ENCODE measurements at places on chromosomes 5 and 9.

DNA sequence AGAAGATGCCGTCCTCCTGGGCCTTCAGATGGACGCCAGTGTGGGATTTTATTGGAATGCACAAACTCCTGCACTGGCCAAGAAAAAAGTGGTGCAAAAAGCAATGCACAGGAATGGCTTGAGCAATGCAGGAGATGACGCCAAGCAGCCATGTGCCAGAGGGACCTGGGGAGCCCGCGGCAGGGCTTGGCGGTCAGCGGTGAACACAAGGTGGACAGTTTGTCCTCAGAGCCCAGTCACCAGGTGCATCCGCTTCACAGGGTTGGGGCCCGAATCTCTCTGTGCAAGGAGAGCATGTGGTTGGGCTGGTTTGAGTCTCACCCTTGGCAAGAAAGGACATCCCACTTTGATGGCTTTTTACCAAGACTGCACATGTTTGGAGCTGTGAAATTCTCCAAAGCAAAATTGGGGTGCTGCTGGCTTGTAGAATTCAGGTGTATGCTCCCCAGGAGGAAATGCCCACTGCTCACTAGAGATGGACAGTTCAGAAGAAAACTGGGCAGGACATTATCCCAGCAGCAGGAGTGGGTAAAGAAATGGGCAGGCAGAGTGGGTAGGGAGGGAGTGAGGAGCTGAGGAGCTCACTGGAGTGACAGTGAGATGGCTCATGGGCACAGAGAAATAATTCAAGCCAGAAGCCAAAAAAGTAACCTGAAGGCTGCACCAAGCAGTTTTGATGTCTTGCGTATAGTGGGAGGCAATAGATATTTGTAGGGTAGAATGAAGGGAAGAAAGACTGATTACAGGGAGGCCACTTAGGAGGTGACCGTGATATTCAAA, 463.9 kb downstream of the MTRR start:
- DNase-seq, result no peak

DNA sequence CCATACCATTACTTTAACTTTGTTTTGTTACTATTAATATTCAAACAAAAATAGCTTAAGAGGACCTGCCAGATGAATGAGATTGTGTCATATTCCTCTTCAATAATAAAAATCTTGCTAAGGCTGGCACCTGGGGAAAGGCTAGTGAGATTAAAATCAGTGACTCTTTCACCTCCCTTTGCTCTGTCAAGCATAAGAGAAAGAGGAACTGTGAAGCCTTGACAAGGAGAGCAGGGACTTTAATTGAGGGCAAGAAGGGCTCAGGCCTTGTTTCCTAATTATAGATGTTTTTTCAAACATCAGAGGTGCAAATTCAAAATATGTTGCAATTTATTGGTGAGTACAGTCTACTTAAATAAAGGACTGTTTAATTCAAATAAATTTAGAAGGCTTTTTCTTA, 91.7 kb downstream of the SPATA31D1 start:
- DNase-seq, result no peak

DNA sequence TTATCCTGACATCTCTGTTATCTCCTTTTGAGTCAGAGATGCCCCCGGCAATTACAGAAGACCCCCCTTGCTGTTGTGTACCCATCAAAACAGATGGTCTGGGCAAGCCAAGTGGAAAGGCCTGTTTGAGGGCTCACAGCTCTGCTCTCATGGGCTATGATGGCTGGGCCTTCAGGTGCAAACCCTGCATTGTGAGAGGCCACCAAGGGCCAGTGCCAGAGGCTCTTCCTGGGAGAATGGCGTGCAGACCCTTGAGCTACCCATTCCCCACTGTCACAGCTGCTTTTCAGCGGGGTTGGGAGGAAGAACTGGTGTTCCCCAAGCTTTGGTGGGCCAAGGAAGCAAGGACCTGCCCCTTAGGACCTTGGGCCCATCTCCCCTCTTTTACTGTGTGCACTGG, 174.7 kb upstream of the PPP1R26 start:
- DNase-seq, result no peak

GRCh38 chr5:57681942-57682341, 199.3 kb upstream of the ACTBL2 start:
- no peak for DNase-seq

DNA sequence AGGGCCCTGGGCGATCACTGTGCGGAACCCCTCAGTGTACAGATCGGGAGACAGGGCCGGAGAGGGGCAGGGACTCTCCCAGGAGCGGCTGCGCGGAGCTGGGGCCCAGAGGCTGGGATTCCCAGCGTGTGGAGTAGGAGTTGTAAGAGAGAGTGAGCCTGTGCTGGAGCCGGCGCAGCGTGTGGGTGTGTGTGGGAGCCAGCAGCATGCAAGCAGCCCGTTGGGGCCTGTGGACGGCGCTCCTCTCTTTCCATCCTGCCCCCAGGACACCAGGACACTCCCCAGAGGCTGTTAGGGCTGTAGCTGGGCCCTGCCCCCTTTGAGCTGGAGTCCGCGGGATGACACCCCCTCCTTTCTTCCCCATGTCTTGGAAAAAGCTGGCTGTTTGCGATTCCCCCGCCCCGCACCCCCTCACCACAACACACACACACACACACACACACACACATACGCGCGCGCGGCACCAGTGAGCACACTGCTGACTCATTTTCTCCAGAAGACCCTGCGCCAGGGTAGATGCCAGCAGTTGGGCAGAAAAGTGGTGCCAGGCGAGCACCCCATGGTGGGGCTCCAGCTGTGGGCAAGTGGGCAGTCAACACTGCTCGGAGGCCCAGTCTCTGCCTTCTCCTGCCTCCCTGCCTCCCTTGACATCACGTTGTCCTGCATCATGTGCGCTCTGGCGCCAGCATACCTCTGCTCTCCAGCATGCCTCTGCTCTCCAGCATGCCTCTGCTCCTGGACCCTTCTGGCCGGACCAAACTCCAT, 1.5 kb downstream of the COL27A1 start:
- no peak for DNase-seq

DNA sequence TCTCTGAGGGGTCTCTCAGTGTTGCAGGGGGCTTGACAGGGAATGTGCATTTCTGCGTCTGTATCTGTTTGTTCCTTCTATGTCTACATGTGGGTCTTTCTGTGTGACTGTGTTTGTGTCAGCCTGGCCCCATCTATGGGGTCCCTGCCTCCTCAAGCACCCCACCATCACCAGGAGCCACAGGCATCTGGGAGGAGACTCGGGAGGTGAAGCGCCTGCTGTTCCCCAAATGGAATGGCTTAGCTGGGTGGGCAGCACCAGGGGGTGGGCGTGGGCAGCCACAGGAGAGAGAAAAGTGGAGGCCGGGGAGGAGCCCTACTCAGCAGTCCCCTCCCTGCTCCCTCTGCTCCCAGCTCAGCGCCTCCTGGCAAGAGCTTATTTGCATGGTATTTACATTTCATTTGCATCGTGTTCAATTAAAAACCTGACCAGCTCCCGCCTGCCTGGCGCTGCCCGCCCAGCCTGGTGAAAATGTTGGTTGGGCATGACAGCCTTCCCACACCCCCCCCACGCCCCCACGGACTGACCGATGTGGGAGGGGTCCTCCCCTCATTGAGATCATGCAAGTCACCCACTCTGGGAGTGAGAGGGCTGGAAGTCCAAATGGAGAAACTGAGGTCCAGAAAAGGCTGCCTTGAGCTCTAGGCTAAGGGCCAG, 50.5 kb downstream of the CXXC5 start:
- DNase-seq, result no peak

- no peak for DNase-seq
Measured at GRCh38 chr5:50711280-50711679, 44.8 kb downstream of the PARP8 start.

DNA sequence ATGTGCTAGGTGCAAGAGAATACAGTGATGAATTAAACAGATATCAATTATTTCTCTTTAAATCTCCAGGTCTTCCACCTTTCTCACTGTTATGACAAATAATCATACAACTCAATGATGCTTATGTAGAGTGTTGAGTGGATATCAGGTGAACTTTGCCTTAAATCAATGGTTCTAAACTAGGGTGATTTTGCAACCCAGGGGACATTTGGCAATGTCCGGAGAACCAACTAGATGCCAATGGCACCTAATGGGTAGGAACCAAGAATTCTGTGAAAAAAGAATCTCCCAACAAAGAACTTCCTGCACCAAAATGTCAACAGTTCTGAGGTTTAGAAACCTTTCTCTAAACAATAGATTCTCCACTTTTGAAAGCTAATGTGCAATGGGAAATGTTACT, 52.0 kb upstream of the GDNF start:
- DNase-seq, result no peak

DNA sequence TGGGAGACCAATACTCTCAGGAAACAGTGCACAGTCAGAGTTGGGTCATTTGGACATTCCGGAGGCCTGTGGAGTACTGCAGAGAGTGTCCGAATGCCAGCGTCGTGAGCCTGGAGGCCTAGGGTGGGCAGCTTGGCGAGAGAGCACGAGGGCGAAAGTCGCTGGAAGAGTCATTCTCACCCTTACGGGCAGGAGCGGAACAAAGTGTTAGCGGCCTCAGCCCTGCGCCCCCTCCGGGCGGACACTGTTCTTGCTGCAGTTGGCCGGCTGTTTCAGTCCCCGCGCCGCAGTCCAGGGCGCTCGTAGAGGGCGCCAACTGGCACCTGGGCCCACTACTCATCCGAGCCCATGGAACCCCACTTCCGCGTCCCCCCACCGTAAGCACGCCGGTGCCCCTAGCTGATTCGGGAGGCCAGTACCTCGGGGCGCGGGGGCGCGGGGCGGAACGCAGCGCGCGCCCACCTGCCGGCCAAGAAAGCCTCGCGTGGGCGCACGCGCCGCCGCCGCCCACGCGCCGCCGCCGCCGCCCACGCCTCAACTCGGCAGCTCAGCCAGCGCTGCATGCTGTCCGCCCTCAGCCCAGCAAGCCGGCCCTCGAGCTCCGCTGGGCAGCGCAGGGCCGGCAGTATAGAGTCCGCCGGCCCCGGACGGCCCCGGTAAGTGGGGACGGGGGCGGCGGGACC, 99.7 kb upstream of the CCL21 start:
- no peak for DNase-seq

- no peak for DNase-seq
Measured at GRCh38 chr9:105425816-105426433, 21.9 kb upstream of the FSD1L start.

DNA sequence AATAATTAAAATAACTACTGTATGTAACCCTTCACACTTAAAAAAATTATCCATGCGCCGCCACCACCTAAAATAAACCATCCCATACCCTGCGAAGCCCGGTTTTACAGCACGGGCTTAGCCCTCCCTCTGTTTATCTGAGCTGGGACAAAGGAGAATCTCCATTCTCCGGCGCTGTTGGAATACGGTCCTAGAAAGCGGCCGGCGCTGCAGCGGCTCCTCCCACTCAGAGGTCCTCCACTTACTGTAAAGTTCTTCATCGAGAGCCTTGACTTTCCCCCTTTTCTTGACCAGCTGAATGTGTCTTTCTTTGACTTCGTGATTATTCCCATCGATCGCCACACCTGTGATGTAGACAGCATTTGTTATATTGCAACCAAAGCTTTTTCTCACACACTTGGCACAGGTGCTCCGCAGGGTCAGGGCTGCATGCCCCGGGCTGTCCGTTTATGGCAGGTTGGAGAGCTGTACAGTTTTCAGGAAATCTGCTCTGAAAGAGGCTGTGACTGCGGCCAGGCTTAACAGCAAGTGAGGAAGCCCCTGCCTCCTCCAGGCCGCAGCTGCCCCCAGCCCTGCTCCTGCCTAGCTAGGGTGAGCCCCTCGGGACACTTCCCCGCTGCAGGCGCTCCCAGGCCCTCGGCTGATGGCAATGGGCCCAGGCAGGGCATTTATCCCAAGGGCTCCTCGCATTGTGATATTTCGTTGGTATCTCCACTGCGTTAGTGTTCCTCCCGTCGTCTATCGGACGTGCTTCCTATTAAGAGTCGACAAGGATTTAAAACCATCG, 16.7 kb downstream of the GFPT2 start:
- no peak for DNase-seq

DNA sequence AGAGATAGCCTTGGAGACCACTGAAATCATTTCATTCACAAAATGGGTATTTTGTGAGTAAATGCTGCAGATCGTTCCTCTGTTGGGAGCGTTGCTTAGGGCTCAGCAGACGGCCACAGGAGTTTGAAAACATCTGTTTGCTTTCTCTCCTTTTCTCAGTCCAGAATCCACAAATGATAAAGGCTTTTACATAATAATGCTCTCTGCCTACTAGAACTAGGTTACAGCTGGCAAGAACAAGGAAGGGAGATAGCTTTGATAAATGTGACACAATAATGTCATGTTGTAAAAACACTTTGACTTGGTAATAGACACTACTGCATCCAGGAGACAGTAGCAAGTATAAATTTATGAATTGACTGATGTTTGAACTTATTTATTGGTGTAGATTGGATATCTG, 1072.4 kb upstream of the CDH6 start:
- no peak for DNase-seq

GRCh38 chr9:134695144-134695543, 53.5 kb downstream of the COL5A1 start:
- DNase-seq, result no peak
